Fibroblast of skin of right quadriceps (primary cell): ENCODE measurements at places on chromosomes 16 and 17.
A peak's percentile ranks its signal among the peaks of the same experiment; 100 is the strongest.

GRCh38 chr16:3951861-3952736, 71.6 kb upstream of the CREBBP start:
- DNase-seq: peak; percentile 48

DNA sequence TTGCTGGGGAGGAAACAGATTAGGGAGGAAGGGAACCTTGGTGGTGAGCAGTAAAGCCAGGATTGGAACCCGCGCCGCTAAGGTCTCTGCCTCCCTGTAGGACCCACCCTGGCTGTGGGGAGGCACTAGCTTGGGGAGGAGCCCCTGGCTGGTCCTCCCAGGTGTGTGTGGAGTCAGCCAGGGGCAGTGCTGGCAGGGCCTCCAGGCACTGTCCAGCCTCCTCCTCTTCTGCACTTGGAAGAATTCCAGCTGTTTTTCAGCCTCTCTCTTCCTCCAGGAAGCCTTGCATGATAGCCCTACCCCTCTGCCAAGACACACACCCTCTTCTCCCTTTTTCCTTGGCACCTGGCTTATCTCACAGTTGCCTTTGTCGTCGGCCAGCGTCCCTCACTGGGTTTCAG, 34.8 kb downstream of the TMEM235 start:
- no peak for DNase-seq

GRCh38 chr17:58960068-58960467, 146.6 kb downstream of the TRIM37 start:
- DNase-seq: peak; percentile 57

DNA sequence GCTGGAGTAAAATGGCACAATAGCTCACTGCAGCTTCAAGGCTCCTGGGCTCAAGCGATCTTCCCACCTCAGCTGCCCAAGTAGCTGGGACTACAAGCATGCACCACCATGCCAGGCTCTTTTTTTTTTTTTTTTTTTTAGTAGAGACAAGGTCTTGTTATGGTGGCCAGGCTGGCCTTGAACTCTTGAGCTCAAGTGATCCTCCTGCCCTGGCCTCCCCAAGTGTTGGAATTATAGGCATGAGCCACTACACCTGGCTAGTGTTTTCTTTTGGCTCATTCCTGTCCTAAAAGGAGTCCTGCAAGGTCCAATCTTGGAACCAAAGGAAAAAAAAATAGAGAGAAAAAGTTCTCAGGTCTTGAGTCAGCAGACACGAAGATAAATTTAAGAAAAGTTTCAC, 30.8 kb downstream of the PKD1L3 start:
- DNase-seq: no peak

- DNase-seq: no peak
Measured at GRCh38 chr17:68863091-68863652, 92.0 kb downstream of the ABCA8 start.

- no peak for DNase-seq
Measured at GRCh38 chr17:61026818-61027217, 349.2 kb downstream of the BCAS3 start.

GRCh38 chr16:56608876-56609462, 585 bp downstream of the MT2A start:
- no peak for DNase-seq

- no peak for DNase-seq
Measured at GRCh38 chr17:65154770-65155589, 17.8 kb downstream of the RGS9 start.

- DNase-seq: no peak
Measured at GRCh38 chr16:11752856-11753255, 10.2 kb upstream of the TXNDC11 start.

- no peak for DNase-seq
Measured at GRCh38 chr16:67146523-67147357, 4.1 kb downstream of the B3GNT9 start.

- DNase-seq: peak; percentile 84
Measured at GRCh38 chr17:78381601-78382232, 3.3 kb downstream of the PGS1 start.

DNA sequence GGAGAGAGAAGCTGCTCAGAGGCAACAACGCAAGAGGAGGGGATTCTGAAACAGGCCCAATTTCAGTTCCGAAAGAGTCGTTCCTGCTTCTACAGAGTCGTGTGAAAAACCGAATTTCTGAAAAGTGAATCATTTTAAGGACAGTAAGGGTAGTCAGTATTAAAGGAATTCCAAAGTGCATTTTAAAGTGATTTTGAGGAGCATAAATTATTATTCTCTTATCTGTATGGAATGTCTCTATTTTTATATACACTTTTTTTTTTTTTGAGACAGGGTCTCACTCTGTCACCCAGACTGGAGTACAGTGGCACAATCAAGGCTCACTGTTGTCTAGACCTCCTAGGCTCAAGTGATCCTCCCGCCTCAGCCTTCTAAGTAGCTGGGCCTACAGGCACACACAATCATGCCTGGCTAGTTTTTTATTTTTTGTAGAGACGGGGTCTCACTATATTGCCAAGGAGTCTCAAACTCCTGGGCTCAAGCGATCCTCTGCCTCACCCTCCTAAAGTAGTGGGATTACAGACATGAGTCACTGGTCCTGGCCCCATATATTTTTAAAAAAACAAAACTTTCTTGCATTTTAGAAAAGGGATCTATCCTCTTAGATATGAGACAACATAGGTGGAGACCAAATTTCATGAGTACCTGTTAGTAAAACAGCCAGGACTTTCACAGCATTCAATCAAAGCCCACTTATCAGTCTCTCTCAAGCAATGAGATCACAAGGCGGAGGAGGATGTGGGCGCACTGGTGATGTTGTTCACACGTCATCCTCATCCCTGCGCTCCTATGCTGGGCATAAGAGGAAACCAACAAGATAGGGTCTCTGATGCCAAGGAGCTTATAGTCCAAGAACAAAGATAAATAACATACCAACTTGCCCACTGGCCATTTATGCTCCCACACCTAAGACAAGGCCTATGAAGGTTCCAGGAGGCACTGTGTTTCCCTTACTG, 53.2 kb downstream of the SMG6 start:
- peak; percentile 76 for DNase-seq

DNA sequence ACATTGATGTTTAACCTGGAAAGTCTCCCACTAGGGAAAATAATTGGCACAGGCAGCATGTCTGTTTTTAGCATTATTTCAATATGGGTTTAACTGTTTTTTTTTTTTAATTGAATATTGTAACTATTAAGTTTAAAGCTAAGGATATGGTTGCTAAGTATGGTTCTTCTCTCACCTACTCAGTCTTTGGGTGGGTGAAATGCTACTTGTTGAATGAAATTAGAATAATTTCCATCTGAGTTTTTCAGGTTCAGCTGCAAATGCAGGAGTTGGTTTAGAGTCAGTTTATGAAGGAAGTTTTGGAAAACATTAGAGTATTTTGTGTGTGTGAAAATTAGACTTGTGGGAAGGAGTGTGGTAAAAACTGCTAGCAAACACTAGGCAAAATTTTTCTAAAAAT, 93.5 kb downstream of the PRKCA start:
- no peak for DNase-seq

DNA sequence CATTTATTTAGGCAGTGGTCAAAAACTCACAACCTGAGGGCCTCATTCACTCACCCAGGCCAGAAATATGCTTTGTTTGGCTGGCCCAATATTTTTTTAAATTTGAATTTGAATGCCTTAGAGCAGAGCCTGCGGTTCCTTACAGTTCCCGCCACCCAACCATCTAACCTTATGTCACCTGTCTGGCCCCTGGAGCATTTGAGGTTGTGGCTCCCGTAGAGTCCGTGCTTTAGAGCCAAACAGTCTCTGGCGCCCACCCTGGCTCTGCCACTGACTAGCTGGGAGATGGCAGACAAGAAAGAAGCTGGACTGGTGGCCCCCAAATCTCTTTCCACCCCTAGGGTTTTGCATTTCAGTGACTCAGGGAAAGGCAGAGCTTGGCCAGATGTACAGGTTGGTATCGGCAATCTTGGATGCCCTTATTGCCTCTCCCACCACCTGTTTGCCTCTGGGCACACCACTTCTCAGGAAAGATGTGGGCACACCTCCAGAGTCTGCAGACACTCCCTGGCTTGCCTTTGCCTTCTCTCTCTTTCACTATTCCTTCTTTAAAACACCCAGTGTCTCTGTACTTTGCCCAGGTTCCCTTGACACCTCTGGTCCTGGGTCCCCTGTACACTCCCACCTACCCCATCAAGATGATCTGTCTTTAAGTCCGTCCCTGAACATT, 1.9 kb upstream of the MAP3K14 start:
- DNase-seq: no peak

DNA sequence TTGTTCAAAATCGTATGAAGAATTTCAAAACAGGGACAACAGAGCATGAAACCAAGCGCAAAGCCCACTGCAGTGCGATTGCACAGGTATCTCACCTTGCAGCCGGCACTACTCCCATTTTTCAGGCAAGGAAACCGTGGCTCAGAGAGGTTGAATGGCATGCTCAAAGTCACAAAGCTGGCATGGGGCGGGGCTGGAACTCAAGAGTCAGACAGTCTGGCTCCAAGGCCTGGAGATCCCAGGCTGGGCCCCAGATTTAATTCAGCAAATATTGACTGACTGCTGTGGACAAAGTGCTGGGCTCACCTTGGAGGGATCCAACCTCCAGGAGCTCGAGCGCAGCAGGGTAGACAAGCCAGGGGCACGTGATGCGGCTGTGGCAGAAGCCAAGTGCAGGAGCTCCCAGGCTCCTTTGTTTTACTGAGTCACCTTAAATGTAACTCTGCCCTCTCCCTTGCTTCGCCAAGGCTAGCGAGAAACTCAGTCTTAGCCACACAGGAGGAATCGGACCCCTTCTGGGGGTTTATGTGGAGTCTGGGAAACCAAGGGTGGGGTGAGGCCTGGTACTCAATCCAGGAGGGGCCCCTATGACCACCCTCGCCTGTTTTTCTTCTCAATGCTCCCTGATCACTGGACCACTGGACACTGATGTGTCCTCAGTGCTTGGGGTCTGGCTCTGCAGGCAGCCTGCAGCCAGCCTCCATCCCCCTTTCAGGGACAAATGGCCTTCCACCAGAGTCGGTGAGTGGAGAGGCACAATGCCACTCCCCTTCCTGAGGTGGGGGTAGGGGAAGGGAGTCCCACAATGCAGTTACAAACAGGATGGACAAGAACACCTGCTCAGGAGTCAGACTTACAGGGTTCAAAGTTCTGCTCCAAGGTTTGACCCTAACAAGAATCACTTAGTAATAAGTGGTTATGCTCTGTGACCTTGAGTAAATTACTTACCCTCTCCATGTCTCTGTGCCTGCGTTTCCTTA, 3.9 kb upstream of the SPATA20 start:
- DNase-seq: no peak

GRCh38 chr16:27762441-27762840, 212.5 kb downstream of the KATNIP start:
- peak; percentile 6 for DNase-seq

DNA sequence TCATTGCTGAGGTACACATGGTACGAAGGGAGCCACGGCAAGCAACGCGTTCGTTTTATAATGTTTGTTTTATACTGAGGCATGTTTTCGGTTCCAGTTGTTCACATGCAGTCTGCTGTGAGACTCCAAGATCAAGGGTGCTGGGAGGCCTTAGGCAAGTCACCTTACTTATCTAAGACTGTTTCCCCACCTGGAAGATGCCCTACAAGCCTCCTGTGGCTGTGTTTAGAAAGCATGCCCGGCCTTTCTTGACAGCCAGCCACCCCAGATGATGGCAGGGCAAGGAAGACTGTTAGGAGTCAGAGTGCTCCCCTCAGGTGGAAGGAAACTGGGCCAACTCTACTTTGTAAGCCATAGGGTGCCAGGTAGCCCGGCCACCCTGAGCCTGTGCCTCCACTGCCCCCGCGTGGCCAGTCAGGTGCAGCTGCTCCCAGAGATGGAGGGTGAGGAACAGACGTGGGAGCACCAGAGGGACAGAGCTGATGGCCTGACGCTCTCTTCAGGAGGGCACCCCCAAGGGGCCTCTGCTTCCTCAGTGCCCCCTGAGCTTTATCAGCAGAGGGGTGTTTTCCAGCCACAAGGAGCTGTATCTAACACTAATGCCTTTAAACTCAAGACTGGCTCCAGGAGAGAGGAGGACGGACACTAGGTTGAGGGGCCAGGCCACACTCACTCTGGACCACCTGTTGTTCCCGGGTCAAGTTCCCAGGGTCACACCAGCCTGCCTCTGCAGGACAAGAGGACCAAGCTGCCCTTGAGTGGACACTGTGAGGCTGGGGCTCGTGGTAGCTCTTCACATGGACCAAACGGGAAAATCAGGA, 5.4 kb downstream of the NAT9 start:
- peak; percentile 16 for DNase-seq

DNA sequence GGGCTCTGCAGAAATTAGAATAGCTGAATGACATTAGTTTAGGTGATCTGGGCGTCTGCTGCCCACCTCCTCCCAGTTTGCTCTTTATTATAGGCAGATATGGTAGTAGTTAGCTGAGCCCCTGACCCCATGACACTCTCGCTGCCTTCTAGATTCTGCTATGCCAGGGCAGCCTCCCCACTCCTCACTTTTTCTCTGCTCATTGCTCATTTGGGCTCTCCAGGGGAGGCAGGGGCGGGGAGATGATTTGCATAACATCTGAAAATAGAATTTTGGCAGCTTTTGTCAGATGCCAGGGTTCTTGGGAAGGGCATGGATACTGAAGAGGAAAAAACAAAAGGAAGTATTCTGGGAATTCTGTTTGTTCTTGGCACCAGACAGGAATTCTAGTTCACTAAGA, 78.0 kb upstream of the GAS7 start:
- DNase-seq: no peak

DNA sequence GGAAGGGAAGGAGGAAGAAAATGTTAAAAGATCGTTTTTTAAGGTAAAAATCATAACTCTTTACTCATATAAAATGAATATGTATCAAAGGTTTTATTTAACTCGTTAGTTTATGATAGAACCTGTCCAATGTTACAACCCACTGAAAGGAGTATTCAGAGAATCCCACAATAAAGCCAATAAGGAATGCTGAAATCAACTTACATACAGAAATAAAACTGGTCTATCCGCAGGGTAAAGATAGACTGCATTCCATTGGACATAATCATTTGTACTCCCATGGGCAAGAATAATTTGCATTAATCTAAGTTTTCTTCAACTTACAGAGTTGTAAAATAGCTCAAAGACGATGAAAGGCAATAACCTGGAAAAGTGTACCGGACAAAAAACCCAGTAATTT, 17.9 kb upstream of the BEAN1 start:
- DNase-seq: peak; percentile 74

DNA sequence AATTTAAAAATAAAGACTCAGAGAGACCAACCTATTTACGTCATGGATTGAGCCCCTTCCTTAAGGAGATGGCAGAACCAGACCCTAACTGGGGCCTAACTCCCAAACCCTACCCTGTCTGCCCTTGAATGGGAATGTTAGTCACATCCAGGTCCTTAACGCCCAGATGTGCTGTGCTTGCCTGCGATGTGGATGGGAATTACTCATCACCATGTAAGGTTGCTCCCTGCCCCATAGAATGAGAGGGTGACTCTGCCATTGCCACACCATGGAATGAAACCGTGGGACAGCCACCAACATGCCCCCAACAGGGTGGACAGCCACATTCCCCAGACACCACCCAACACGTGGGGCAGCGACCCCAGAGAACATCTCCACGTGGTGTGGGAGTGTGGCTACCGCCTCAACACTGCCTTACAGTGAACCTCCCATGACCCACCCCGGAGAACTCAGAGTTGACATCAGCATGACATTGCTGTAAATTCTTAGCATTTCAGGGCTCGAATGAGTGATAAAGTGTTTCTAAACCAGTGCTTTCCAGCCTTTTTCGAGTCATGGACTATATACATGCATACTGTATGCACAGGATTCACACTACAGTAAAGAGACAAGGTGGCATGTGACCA, 31.8 kb downstream of the SCNN1B start:
- no peak for DNase-seq
